ENCODE measurements at places on chromosomes 2 and 18.

- DNase-seq: no peak
Measured at GRCh38 chr18:32922951-32923430, 150.2 kb upstream of the KLHL14 start.

GRCh38 chr2:160338901-160339685 is 139.0 kb upstream of the ITGB6 start:
- no peak for DNase-seq

GRCh38 chr2:134515137-134515536 is 203.7 kb downstream of the TMEM163 start:
- DNase-seq: no peak

- DNase-seq: no peak
Measured at GRCh38 chr2:162925595-162925994, 87.0 kb upstream of the KCNH7 start.

GRCh38 chr18:11906926-11907874 is 917 bp downstream of the MPPE1 start:
- DNase-seq: no peak

DNA sequence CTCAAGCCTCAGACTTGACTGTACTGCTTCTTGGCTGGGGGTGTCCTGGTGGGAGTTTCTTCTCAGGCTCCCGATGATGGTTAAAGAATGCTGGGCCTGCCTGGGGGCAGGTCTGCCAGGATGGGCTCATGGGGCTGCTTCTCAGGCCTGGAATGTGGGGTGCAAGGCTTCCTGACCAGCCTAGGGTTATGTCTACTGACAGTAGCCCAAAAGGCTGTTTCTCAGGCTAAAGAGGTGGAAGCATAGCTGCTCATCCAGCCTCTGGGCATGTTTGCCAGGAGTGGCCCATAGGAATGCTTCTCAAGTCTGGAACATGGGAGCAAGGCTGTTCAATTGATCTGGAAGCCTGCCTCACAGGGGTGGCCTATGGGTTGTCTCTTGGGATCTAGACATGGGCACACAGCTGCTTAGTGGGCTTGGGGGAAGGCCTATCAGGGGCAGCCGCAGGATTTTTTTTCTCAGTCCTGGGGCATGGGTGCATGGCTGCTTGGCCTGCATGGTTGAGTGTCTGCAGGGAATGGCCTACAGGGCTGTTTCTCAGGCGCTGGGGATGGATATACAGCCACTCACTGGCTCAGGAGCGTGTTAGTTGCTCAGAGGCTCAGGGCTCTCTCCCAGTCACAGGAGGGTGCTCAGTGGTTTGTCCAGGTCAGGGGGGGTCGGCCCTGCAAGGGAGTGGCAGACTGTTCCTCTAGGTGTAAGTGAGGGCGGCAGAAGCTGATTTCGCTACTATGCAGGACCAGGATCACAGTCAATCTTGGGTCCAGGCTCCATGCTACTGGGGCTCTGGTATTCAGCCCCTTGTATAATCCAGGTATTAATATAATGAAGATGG is 617.3 kb upstream of the REG3G start:
- DNase-seq: no peak

- no peak for DNase-seq
Measured at GRCh38 chr2:120433816-120434290, 87.9 kb downstream of the INHBB start.

GRCh38 chr2:72895759-72896281 is 8.6 kb downstream of the SPR start:
- DNase-seq: no peak

DNA sequence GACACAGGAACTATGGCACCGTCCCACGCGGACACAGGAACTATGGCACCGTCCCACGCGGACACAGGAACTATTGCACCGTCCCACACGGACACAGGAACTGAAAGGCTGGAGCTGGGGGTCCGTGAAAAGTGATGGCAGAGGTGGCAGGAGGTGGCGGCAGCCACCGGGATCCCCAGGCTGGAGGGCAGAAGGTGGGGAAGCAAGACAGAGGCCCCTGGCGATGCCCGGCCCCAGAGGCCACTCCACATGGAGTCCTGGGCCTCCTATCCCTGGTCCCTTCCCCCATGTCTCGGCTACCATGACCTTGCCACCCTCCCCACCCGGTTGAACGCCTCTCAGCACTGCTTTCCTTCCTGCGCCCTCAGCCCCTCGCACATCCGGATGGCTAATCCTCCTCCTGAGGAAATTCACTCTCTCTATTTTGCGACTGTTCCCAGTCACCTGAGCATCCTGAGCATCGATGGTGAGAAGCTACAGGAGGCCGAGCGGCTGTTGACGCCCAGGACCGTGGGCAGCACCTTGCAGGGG is 181.4 kb downstream of the TMEM18 start:
- DNase-seq: no peak

DNA sequence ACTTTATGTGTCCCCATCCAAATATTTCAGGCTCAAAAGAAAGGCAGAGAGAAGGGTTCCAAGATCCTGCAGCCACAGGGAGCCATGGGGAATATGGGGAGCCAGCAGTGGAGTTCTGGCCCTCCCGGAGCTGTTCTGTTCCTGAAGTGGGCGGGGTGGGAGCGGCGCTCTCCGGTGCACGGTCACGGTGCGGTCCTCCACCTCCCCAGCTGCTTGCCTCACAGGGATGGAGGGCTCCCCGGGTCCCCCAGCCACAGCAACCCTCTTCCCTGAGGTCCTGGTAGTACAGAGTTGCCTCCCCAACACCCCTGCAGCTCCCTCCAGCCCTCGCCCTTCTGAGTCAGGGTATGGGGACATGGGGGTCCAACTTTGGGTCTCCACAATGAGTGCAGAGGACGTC is 26.2 kb upstream of the SNED1 start:
- DNase-seq: no peak

GRCh38 chr2:45265336-45265735 is 256.1 kb upstream of the SIX2 start:
- no peak for DNase-seq

Measured in CD4-positive, alpha-beta memory T cell (primary cell).